Activated CD4-positive, alpha-beta T cell treated with anti-CD3 and anti-CD28 coated beads, Interleukin-2, amount 50 U/mL, for 1 hour (primary cell): ENCODE measurements at places on chromosomes 12 and 14.

- DNase-seq, result no peak
Observed at GRCh38 chr14:67999705-68000384, 180.3 kb downstream of the RAD51B start.

- DNase-seq, result no peak
Observed at GRCh38 chr12:111448266-111448830, 42.6 kb downstream of the SH2B3 start.

GRCh38 chr12:2032506-2032905, 20.3 kb upstream of the CACNA1C start:
- no peak for DNase-seq

GRCh38 chr12:47105914-47106674, 26.3 kb upstream of the AMIGO2 start:
- DNase-seq, result no peak

- DNase-seq, result no peak
Observed at GRCh38 chr12:46160101-46160980, 108.5 kb downstream of the SLC38A1 start.
